ENCODE measurements at places on chromosomes 2 and 18. TPM values are rescaled to one million over a fixed set of nuclear protein-coding genes. Genes with fewer than 3 reads are reported as not detected.

Gene MC4R
- polyA plus RNA-seq, result not detected

Gene NPPC
- not detected for polyA plus RNA-seq

Gene POTEC
- not detected for polyA plus RNA-seq

- no peak overlapping the region for H3K27ac ChIP-seq
- H3K4me3 ChIP-seq, result no peak overlapping the region
- no peaks in the 10 kb centered on the region for H3K36me3 ChIP-seq
- DNase-seq, result no peak
- no peaks in the 10 kb centered on the region for H3K4me1 ChIP-seq
- H3K27me3 ChIP-seq, result no peaks in the 10 kb centered on the region
These were observed 375.9 kb upstream of the ACVR2A start for GRCh38 chr2:147468963-147469362.

DNA sequence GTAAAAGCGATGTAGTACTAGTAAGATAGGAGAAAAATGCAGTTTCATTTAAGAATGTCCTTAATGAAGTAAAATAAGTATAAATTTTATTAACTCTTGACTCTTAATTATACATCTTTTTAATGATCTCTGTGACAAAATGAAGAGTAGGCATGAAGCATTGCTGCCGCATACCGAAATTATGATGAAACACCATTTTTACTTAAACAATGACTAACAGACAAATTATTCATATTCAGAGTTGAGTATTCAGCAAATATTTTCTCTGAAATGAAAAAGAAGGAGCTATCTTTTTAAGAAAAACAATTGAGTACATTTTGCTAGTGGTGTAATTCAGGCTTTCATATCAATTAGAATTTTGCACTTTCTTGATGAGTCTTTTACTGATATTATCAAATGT is 150.6 kb upstream of the DOCK10 start:
- H3K27me3 ChIP-seq, result no peaks in the 10 kb centered on the region
- H3K4me3 ChIP-seq, result no peak overlapping the region
- no peaks in the 10 kb centered on the region for H3K4me1 ChIP-seq
- DNase-seq, result no peak
- no peaks in the 10 kb centered on the region for H3K36me3 ChIP-seq
- H3K27ac ChIP-seq, result no peak overlapping the region

DNA sequence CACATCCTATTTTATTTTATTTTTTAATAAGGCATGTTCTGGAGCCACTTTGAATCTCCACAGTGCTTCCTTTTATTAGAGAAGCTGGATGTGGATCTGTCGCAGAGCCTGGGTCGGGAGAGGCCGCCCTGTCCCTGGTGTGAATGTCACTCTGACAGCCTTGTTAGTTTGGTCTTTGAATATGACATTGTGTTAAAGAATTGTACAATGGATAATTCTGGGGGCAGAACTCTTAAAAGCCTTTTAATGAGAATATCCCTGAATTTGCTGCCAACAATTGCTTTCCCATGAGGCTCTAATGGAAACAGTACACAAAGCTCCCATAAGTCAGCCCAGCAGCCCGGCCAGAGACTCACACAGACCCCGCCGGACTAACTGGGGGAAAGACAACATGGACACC is 82.4 kb downstream of the MTCL1 start:
- H3K4me1 ChIP-seq, result peaks cover 8% of the 10 kb centered on the region
- no peaks in the 10 kb centered on the region for H3K36me3 ChIP-seq
- peaks cover 6% of the 10 kb centered on the region for H3K27me3 ChIP-seq
- no peak for DNase-seq

- H3K27ac ChIP-seq, result no peak overlapping the region
- no peaks in the 10 kb centered on the region for H3K4me1 ChIP-seq
- DNase-seq, result no peak
These were observed 127.0 kb upstream of the PKDCC start for GRCh38 chr2:41920812-41921211.

GRCh38 chr2:21310493-21310892 is 186.7 kb downstream of the TDRD15 start:
- H3K27me3 ChIP-seq, result no peaks in the 10 kb centered on the region
- H3K4me1 ChIP-seq, result no peaks in the 10 kb centered on the region
- H3K27ac ChIP-seq, result no peak overlapping the region
- no peak overlapping the region for H3K4me3 ChIP-seq
- no peaks in the 10 kb centered on the region for H3K36me3 ChIP-seq

- H3K27ac ChIP-seq, result no peak overlapping the region
- DNase-seq, result no peak
- H3K27me3 ChIP-seq, result peaks cover 5% of the 10 kb centered on the region
- peaks cover 3% of the 10 kb centered on the region for H3K4me1 ChIP-seq
- no peak overlapping the region for H3K4me3 ChIP-seq
These were observed 276.7 kb downstream of the DSEL start for GRCh38 chr18:67239826-67240225.

- H3K4me3 ChIP-seq, result no peak overlapping the region
- DNase-seq, result no peak
- peak overlapping the region; percentile 82 for H3K27ac ChIP-seq
- H3K36me3 ChIP-seq, result no peaks in the 10 kb centered on the region
- H3K27me3 ChIP-seq, result no peaks in the 10 kb centered on the region
These were observed 27.2 kb upstream of the COBLL1 start for GRCh38 chr2:164868563-164869419.

DNA sequence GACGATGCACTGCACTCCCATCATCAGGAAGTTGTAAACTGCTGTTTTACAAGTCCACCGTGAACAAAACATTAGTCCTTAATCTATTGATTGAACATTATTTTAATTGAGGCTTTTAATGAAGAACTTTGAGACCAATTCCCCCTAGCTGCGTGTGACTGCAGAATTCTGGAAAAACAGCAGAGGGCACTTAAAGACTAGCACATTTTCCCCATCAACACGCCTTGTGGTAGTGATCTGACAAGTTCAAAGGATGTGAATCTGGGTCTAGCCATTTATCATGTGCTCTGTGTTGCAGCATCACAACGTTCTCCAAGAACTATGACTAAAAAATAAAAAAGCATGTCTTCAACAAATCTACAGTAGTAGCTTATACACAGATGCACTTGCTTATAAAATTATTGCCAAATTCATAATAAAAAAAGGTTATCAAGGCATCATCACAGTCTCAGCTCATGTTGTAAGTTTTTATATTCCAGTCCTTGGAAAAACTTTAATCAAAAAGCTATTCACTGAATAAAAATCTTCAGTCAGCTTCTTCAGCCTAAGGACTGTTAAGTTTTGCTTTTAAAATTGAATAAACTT is 35.8 kb downstream of the SKOR2 start:
- peaks cover 57% of the 10 kb centered on the region for H3K27me3 ChIP-seq
- peak; percentile 14 for DNase-seq

- H3K4me3 ChIP-seq, result no peak overlapping the region
- no peaks in the 10 kb centered on the region for H3K4me1 ChIP-seq
- H3K27me3 ChIP-seq, result peaks cover 6% of the 10 kb centered on the region
These were observed 161.1 kb downstream of the ESCO1 start for GRCh38 chr18:21439431-21439846.

- no peaks in the 10 kb centered on the region for H3K4me1 ChIP-seq
- no peak overlapping the region for H3K4me3 ChIP-seq
- peaks cover 78% of the 10 kb centered on the region for H3K27me3 ChIP-seq
- DNase-seq, result no peak
- no peaks in the 10 kb centered on the region for H3K36me3 ChIP-seq
- H3K27ac ChIP-seq, result no peak overlapping the region
These were observed 19.0 kb downstream of the CRACDL start for GRCh38 chr2:98917031-98917471.
